Fibroblast of lung (primary cell): ENCODE measurements at places on chromosomes 2 and 18. TPM values are rescaled to one million over a fixed set of nuclear protein-coding genes. Genes with fewer than 3 reads are reported as not detected.
A peak's percentile ranks its signal among the peaks of the same experiment; 100 is the strongest.

The HRH4 gene
- polyA plus RNA-seq = 0.01 TPM in 1 of 2 replicates, not detected in the other

DNA sequence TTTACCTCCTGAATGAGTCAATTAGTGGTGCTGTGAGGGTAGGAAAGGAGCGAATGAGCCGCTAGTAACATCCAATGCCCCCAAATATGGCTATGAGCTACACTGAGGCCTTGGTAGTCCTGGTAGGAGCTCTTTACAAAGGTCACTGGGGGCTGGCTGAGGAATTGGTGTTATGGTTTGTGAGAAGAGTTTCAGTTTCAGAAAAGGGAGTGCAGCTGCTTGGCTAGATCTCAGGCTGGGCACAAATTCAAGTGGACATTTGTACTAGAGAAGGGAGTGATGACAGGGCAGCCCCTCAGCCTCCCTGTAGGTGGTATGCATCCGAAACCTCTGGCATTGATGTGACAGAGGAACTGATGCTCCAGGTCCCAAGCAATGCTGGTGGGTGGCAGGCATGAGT lies 13.9 kb upstream of the PAIP2B start:
- peaks cover 15% of the 10 kb centered on the region for H3K27me3 ChIP-seq
- no peak for DNase-seq
- H3K36me3 ChIP-seq = no peaks in the 10 kb centered on the region
- no peaks in the 10 kb centered on the region for H3K4me1 ChIP-seq
- no peak overlapping the region for H3K4me3 ChIP-seq

GRCh38 chr2:13542061-13542460 lies 825.3 kb downstream of the TRIB2 start:
- no peak overlapping the region for H3K4me3 ChIP-seq
- no peak overlapping the region for H3K27ac ChIP-seq
- H3K4me1 ChIP-seq = no peaks in the 10 kb centered on the region
- DNase-seq = no peak

The GALNT14 gene
- 0.15 and 0.25 TPM in 2 replicates for polyA plus RNA-seq

The STK11IP gene
- 5.6 and 6.7 TPM in 2 replicates for polyA plus RNA-seq

The C2orf78 gene
- not detected in 2 replicates for polyA plus RNA-seq

The HOXD13 gene
- not detected in 2 replicates for polyA plus RNA-seq

The HOXD9 gene
- polyA plus RNA-seq = not detected in 2 replicates

DNA sequence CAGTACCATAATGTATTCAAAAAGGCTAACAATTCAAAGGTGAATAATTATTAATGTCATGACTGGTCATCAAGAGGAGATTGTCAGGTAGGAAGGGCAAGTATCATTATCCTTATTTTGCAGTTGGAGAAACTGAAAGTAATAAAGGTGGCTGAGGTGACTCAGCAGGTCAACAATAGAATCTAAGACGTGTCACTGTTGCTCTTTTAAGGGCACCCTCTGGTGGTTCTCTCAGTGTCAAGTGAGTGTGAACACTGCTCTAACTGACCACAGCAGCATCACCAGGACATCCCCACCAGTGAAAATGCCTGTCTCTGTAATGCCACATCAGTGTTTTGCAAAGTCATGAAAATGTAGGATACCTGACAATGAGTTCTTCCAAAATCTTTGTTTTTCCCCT lies 69.7 kb downstream of the DCC start:
- H3K4me1 ChIP-seq = no peaks in the 10 kb centered on the region
- no peak overlapping the region for H3K4me3 ChIP-seq
- DNase-seq = no peak
- H3K27me3 ChIP-seq = no peaks in the 10 kb centered on the region
- H3K36me3 ChIP-seq = no peaks in the 10 kb centered on the region

The MAPK4 gene
- polyA plus RNA-seq = not detected in 2 replicates

The TUBA4B gene
- not detected in 2 replicates for polyA plus RNA-seq

The TET3 gene
- polyA plus RNA-seq = 1.6 and 2.1 TPM in 2 replicates

GRCh38 chr18:42561521-42561920 lies 554.0 kb downstream of the RIT2 start:
- no peak for DNase-seq
- H3K4me1 ChIP-seq = no peaks in the 10 kb centered on the region
- no peaks in the 10 kb centered on the region for H3K36me3 ChIP-seq
- no peak overlapping the region for H3K27ac ChIP-seq
- H3K27me3 ChIP-seq = no peaks in the 10 kb centered on the region

GRCh38 chr2:121650315-121650930 lies 1.2 kb upstream of the CLASP1 start:
- peak overlapping the region; percentile 99 for H3K27ac ChIP-seq
- H3K4me3 ChIP-seq = peak overlapping the region; percentile 97
- H3K36me3 ChIP-seq = no peaks in the 10 kb centered on the region
- no peaks in the 10 kb centered on the region for H3K27me3 ChIP-seq
- DNase-seq = peak; percentile 34

DNA sequence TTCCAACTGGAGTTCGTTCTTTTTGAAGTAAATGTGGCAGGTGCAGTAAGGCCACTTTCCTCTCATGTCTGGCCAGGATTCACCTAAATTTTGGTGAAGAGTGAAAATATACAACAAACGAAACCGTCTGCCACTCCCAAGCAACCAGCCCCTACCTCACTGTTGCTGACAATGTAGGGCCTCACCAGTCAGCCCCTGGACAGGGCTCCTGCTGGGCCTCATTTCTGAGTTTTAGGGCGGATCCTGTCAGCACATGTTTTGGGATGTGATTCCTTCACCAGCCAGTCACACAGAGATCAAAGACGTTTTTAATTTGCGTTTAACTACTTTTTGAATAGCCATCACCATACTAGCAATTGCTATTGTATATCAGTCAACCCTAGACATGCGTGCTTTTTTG lies 185.0 kb downstream of the WDR7 start:
- no peaks in the 10 kb centered on the region for H3K27me3 ChIP-seq
- H3K4me3 ChIP-seq = no peak overlapping the region
- H3K4me1 ChIP-seq = no peaks in the 10 kb centered on the region
- H3K36me3 ChIP-seq = no peaks in the 10 kb centered on the region
- no peak overlapping the region for H3K27ac ChIP-seq

GRCh38 chr18:74286106-74286855 lies 5.5 kb downstream of the CYB5A start:
- no peaks in the 10 kb centered on the region for H3K36me3 ChIP-seq
- H3K27me3 ChIP-seq = no peaks in the 10 kb centered on the region
- H3K4me1 ChIP-seq = peaks cover 4% of the 10 kb centered on the region
- H3K4me3 ChIP-seq = no peak overlapping the region
- peak; percentile 14 for DNase-seq

- no peaks in the 10 kb centered on the region for H3K27me3 ChIP-seq
- peak; percentile 4 for DNase-seq
- no peaks in the 10 kb centered on the region for H3K36me3 ChIP-seq
- no peak overlapping the region for H3K4me3 ChIP-seq
These were observed 219.7 kb downstream of the THSD7B start for GRCh38 chr2:136985044-136985443.

The SCN9A gene
- polyA plus RNA-seq = 31.2 and 64.2 TPM in 2 replicates

GRCh38 chr2:67719351-67719750 lies 322.2 kb downstream of the ETAA1 start:
- H3K27me3 ChIP-seq = no peaks in the 10 kb centered on the region
- no peaks in the 10 kb centered on the region for H3K4me1 ChIP-seq
- no peak overlapping the region for H3K4me3 ChIP-seq
- no peak overlapping the region for H3K27ac ChIP-seq

DNA sequence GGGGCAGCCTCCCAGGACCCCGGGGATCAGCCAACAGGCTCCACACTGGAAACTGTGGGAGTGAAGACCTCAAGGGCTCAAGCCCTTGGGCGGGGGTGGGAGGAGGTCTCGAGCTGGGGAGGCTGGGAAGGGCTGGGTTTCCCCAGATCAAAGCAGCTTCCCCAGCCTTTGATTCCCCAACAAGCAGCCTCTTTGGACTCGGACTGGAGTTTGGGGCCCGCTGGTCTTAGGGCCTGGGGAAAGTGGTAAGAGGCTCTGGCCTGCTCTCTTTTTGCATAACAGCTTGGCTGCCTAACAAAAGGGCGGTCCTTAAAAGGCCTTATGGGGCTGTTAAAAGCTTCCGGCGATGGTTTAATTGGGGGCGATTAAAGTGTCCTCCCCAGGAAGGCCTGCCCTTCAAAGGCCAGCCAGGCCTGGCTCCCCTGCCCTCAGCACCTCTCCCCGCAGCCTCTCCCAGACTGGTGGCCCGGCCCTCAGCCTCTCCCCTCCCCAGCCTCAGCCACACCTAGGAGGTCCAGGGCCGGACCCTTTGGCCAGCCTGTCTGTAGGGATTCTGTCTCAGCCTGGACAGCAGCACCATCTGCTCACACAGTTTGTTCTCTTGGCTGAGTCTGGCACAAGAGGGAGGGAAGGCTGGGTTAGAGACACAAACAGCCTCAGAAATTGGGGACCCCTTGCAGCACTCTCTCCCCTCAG lies 39.6 kb downstream of the ZFP36L2 start:
- no peak overlapping the region for H3K4me3 ChIP-seq
- H3K4me1 ChIP-seq = peaks cover 4% of the 10 kb centered on the region
- no peak overlapping the region for H3K27ac ChIP-seq

DNA sequence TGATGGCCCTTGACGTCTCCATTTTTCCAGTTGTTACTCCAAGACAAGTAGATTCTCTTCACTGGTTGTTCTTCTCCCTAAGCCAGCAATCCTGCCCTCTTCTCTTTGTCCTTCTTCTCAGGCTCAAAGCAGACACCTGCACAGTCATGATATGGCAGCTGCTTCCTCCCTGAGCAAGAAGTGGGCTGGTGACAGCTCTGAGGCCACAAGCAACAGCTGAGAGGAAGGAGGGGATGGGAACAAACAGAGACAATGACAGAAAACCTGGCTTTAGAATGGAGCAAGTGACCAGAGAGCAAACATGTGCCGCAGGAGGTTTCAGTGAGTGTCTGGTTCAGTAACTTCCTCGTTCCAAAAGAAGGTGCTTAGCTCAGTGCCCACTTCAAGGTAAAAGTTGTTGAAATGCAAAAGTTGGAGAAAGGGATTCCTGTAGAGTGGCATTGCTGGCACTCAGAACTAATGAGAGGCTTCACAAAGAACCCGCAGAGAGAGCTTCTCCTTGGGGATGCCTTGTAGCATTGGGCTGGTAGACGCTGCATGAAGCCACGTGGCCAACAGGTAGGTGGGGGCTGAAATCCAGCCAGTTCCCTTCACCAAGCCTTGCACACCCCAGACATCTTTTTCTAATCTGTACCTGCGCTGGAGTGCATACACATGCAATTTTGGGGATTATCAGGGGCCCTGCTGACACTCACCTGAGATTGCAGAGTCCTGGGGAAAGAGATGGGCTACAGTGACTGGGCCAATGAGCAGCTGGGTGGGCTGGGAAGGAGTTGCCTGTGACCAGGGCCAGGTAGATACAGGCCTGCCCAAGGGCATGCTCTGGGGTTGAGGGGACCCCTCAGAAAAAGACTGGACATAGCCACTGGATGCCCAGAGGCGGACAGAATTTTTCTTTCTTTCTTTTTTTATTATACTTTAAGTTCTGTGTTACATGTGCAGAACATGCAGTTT lies 153.3 kb upstream of the RAB12 start:
- H3K4me1 ChIP-seq = no peaks in the 10 kb centered on the region
- no peak overlapping the region for H3K27ac ChIP-seq
- no peaks in the 10 kb centered on the region for H3K36me3 ChIP-seq
- H3K4me3 ChIP-seq = no peak overlapping the region
- H3K27me3 ChIP-seq = no peaks in the 10 kb centered on the region
- DNase-seq = no peak

- no peak overlapping the region for H3K27ac ChIP-seq
- no peak for DNase-seq
- H3K27me3 ChIP-seq = no peaks in the 10 kb centered on the region
- no peaks in the 10 kb centered on the region for H3K4me1 ChIP-seq
- no peaks in the 10 kb centered on the region for H3K36me3 ChIP-seq
These were observed 371.7 kb downstream of the PIK3C3 start for GRCh38 chr18:42326752-42327151.

- no peak for DNase-seq
- peaks cover 7% of the 10 kb centered on the region for H3K36me3 ChIP-seq
- H3K27ac ChIP-seq = no peak overlapping the region
- H3K27me3 ChIP-seq = no peaks in the 10 kb centered on the region
- no peaks in the 10 kb centered on the region for H3K4me1 ChIP-seq
- no peak overlapping the region for H3K4me3 ChIP-seq
These were observed 35.2 kb downstream of the CENPO start for GRCh38 chr2:24828238-24828996.

- no peaks in the 10 kb centered on the region for H3K27me3 ChIP-seq
These were observed 138.1 kb downstream of the PTGR3 start for GRCh38 chr18:75070625-75071483.
